ENCODE measurements at places on chromosomes 5 and 9.

DNA sequence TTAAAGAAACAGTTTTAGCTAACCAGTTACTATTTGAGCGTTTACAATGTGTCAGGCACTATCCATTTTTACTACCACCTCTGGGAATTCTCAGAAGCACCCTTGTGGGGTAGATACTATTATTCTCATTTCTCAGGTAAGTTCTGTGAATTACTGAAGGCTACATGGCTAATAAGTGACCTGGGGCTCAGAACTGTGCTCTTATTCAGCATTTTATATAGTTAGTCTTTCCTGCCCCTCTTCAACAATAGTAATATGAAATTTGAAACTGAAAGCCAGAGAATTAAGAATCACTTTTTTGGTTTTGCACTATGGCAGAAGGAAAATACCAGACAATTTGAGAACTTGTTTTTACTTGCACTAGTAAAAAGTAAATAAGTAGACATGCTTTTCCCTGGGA is 11.8 kb downstream of the ELL2 start:
- no peak for DNase-seq

DNA sequence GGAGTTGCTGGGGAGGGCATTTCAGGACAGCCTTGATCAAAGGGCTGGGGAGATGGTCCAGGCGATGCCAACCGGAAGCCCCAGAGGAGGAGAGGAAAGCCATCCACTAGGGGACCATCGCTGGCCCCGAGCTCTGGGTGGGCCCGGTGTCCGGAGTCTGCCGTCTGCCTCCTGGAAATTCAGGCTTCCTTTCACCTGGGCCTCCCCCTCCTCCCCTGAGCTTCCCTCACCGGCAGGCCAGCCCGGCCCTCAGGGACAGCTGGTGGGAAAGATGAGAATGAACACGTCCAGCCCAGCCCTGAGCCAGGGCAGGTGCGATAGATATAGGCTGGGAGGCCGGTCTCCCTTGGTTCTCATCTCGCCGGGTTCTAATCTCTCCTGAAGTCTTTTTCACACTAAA is 17.2 kb downstream of the IRX4 start:
- no peak for DNase-seq

- no peak for DNase-seq
These were observed 25.9 kb upstream of the ASPN start for GRCh38 chr9:92508018-92508820.

DNA sequence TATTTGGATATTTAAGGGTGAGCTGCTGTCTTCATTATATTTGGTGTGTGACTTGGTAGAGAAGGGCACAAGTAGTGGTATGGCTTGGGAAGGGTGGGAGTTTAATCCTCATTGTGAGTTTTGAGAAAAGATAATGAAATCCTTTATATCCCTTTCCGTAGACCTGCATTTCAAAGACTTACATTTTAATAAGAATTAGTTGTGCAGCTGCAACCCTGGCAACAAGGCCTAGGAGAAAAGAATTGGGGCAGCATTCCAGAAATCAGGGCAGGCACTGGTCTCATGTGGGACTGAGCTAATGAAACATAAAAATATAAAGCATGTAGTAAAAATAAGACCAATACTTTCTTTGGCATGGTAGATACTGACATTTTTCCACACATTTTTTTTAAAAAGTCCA is 60.5 kb downstream of the CDC42SE2 start:
- no peak for DNase-seq

DNA sequence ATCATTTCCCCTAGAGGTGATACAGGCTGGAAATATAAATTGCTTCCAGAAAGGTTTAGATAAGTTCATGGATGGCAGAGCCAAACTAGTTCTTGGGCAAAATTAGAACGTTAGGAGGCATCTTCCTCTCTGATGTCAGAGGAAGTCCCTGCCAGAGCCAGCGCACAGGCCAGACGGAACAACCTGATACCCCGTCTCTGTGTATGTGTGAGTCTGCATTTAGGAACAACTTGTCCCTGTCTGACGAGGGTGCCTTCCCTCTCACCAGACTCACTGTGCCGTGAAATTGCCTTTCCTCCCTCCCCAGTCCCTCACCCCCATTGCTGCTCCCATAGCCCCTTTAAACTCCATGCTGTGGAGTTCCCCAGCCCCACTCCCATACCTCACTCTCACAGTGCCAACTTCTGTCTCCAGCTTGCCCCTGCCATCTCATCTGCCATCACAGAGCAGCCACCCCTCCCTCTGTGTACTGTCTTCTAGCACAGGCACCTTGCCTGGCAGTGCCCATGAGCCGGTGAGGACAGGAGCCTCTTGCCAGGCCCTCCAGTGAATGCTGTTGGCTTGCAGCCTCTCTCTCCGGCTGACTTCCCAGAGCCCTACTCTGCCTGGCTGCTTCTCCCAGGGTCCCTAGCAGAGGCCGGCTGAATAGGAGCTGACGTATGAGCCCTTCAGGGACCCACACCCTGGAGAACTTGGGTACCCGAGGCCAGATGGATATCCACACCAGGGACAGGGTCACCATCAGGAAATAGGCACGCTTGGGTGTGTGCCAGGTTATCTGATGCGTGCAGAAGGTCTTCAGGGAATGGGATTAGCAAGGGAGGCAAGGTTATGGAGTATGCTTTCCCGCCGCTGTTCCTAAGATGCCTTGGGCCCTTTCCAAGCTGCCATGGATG is 26.7 kb downstream of the UNC5A start:
- no peak for DNase-seq

DNA sequence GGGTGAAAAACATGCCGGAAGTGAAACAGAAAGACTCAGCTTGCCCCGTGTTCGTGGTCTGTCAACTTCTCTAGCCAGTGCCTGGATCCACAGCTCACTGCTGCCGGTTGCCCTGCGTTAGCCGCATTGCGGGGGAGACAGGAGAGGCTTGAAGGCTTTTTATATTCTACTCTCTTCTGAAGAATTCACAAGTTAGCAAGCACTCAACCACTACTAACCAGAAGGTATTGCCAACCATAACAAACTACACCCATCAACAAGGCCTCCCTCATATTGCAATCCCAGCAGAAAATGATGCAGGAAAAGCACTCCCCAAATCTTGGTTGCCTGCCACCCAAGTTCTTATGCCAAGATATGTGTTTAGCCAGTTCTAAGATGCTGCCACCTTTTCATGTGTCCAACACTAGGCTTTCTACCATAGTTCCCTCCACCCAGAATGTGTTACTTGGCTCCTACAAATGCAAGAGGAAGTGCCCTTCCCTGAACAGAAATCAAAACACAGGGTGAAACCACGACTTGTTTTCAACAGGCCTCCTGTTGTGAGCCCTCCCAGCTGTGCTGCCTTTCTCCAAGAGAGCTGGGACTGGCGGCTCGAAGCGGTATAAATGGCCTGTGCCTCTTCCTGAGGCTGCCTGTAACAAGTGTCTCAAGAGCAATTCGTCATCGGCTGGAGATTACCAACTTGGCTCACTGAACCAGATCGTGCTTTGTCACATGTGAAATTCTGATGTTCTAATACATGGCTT is 129.0 kb downstream of the SNX18 start:
- peak; percentile 29 for DNase-seq

DNA sequence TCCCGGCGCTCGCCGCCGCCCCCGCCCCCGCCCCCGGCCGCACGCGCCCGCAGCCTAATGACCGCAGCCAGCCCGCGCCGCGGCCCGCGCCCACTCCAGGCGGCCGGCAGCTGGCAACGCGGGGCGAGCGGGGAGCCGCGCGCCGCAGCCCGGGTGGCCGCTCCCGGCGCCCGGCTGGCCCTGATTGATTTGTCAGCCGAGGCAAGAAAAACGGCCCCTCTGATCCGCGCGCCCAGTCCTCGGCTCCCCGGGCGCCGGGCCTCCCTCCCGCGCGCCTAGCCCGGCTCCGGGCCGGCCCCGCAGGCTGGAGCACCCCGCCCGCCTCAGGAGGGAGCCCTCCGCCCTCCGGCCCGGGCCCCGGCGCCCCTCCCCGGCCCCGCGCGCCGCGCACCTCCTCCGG is 11.9 kb upstream of the LHX2 start:
- DNase-seq, result no peak

DNA sequence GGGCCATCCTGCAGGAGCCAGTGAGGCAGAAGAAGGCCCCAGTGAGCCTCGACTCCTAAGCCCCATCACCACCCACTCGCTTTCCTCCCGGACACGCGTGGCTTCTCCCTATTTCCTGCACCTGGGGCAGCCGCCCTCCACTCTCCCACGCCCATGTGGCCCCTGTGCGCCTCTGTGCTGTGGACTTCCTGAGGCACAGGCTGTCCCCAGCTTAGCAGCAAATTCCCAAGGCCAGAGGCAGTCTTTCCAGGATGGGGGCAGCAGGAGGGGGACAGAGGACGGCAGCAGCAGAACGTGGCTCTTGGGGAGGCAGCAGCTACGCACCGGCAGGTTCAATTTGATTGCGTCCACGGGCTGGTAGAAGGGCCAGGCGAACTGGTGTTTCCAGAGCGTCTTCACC is 14.9 kb downstream of the BRD3 start:
- no peak for DNase-seq

DNA sequence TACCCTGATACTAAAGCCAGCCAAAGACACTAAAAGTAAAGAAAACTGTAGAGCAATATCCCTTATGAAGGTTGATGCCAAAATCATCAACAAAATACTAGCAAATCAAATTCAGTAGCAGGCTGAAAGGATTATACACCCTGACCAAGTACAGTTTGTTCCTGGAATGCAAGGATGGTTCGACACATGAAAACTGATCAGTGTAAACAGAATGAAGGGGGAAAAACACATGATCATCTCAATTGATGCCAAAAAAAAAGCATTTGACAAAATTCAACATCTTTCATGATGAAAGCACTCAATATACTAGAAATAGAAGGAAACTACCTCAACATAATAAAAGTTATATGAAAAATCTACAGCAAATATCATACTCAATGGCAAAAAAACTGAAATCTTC is 43.5 kb upstream of the LRRC14B start:
- no peak for DNase-seq
